ENCODE measurements at places on chromosomes 11 and 22.

- DNase-seq = no peak
Observed at GRCh38 chr11:128496692-128497060, 90.7 kb downstream of the ETS1 start.

GRCh38 chr11:62025487-62026105 is 58.2 kb upstream of the FTH1 start:
- DNase-seq = no peak

DNA sequence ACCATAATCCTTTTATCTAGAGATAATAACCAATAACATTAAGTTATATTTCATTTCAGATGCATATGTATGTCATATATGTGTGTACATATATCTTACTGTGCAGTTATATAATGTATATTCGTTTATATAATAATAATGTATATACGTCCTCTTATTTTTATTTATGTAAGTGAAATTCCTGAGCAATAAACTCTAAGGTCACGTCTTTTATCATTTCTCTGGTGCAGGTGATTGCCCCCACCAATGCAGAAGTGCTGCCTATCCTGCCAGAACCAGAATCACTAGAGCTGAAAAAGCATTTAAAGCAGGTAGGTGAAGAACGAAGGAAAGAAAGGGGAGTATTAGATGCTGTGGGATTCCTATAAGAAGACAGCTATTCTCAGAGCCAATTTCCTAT is 8.8 kb downstream of the MADD start:
- DNase-seq = no peak

GRCh38 chr11:113562981-113563461 is 87.8 kb upstream of the DRD2 start:
- DNase-seq = no peak

DNA sequence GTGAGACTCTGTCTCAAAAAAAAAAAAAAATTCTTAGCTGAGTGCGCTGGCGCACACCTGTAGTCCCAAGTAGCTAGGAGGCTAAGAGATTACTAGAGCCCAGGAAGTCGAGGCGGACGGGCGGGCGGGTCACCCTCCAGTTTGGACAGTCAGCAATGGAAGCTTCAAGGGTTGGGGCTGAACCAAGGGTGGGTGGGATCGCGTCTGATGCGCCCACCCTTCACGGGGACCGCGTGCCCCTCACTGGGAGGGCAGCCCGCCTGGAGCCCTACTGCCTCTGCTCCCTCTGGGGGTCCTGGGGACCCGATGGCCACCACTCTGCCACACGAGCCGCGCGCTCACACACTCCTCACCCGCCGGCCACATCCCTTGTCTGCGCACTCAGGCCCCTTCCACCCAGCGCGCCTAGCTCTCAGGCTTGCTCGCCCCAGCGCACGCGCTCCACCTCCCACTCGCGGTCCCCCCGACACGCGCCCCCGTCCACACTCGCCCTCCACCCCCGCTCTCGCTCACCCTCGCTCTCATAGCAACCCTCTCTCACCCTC is 494 bp downstream of the CHID1 start:
- no peak for DNase-seq

- DNase-seq = no peak
Observed at GRCh38 chr11:8035200-8035855, 45.7 kb upstream of the TUB start.

- DNase-seq = no peak
Observed at GRCh38 chr11:3215346-3216026, 3.1 kb downstream of the MRGPRG start.

- DNase-seq = no peak
Observed at GRCh38 chr11:41665441-41666360, 206.2 kb upstream of the LRRC4C start.

DNA sequence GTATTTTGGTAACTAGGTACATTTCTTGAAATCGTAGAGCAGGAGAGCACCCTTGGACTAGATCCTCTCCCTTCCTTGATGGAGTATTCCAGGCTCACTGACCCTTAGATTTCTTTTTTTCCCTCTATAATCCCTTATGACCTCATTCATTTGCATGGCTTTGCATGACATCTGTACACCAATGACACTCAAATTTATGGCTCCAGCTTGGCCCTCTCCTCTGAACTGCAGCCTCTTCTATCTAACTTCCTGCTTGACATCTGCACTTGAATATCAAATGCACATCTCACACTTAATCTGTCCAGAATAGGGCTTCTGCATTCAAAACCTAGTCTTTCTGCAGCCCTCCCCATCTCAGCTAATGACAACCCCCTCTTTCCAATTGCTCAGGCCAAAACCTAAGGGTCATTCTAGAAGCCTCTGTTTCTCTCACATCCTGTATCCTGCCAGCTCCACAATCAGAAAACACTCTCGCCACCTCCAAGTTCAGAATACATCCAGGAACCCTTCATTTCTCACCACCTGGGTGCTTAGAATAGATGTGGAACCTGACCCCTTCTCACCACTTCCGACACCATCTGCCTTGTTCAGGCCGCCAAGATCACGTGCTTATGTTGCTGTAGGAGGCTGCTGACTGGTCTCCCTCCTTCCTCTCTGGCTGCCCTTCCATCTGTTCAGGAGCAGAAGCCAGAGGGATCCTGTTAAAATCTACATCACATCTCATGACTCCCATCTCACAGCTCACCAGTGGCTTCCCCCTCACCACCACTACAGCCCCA is 138.9 kb upstream of the MTNR1B start:
- DNase-seq = no peak

GRCh38 chr11:67410984-67411784 is 4.3 kb upstream of the CARNS1 start:
- no peak for DNase-seq

- DNase-seq = no peak
Observed at GRCh38 chr22:33380789-33381530, 322.8 kb upstream of the SYN3 start.

DNA sequence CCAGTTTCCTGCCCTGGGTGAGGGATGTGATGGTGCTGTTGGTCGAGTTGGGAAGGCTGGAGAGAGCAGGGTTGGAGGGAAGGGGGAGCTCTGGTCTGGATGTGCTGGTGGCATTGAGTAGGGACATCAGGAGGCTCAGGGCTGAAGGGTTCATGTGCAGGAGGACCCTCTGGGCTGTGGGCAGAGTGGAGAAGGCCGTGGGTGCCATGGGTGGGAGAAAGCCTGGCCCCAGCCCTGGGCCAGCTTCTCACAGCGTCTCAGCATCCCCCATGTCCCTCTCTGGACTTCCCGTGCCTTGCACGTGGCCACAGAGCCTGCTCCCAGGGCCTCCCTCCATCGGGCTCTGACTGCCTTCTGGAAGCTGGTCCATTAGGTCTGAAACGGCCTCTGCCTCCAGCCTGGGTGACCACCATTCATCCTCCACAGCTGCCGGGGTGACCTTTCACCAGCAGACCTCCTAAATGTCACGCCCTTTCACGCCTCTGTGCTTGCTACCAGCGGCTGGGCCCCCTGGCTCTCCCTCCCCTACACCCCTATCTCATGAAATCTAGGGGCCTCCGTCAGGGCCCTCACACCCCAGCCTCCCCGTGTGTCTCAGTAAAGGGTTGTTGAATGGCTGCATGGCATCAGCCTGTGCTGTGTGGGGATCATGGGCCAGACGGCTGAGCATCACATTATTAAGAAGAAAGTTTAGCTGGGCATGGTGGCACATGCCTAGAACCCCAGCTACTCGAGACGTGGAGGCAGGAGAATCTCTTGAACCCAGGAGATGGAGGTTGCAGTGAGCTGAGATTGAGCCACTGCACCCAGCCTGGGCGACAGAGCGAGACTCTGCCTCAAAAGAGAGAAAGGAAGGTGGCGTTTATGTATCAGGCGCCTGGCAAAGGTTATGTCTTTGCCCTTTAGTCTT is 25.5 kb downstream of the MYO7A start:
- DNase-seq = no peak

GRCh38 chr11:103079833-103080232 is 12.1 kb downstream of the DCUN1D5 start:
- DNase-seq = no peak

DNA sequence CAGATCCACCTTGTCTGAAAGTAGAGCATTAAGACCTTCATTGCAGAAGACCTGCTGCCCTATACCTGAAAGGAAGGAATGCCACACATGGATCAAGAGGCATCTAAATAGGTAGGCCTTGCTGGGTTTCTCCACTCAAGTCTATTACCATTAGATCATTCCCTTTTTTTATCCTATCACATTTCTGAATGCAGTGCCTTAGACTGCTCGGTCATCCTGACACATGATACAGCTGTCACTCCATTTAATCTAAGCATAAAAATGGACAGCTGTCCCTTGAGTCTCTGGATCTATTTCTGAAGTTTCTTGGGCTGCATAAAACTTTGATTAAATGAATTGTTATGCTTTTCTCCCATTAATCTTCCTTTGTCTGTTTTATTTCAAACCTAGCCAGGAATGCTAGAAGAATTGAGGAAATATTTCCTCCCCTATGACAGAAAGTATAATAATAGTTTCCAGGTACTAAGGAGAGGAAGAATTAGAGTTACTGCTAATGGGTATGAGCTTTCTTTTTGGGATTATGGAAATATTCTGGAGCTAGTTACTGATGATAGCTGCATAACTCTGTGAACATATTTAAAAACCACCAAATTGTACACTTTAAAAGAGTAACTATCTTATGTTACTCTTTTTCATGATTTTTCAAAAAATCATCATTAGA is 88.0 kb downstream of the DLG2 start:
- no peak for DNase-seq

DNA sequence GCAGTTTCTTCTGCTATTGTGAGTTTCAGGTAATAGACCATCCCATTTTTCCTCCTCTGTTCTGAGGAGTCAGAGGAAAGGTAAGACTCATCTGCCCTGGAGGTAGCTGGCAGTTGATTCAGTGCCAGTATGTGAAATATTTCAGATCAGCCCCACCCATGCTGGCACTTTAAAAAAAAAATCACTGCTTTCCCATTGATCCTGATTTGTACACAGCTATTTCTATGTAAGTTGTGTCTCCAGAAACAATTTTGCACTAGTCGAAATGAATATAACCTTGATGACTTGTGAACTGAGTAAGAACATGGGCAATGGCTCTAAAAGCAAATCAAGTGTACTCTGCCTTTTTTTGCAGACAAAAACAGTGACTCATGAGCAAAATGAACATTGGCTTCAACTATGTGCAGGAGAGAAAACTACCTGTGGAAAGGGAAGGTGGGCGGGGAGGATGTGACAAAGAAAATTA is 82.0 kb upstream of the OR5AK2 start:
- no peak for DNase-seq

- no peak for DNase-seq
Observed at GRCh38 chr11:34190192-34191139, 85.0 kb downstream of the NAT10 start.

GRCh38 chr11:131734871-131735270 is 364.5 kb downstream of the NTM start:
- DNase-seq = no peak

- peak; percentile 78 for DNase-seq
Observed at GRCh38 chr22:44735518-44736428, 16.6 kb upstream of the ARHGAP8 start.

DNA sequence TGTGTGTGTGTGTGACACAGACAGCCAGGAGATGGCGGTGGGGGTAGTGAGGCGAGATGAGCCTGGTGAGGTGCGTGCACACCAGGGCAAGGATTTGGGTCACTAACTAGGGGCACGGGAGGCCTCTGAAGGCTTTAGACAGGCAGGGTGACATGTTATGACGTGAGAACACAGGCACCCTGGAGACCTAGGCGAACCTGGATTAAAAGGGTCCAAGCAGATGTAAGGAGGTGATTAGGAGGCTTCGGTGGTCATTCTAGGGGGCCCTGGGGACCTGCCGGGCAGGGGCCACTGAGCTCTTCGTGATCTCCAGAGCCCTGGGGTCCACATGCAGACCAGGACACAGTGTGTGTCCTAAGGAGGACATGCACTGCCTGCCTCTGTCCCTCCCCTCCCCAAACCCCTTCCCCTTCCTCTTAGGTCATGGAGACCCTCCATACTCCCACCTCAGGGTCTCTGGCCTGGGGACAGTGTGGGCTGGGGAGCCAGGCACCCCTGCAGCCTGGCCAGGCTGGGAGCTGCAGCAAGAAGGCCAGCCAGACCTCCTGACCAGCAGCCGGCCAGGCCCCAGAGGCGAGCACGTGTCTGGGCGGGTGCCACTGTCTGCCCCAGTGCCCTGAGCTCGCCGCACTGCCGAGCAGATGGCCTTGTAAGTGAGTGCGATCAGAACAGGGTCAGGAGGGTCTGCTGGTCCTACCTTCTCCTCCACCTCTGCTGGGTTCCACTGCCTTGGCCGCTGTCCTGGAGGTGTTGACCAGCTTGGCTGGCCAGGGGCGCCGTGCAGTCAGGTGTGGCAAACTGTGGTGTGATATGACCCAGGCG is 32.1 kb downstream of the IFT27 start:
- DNase-seq = no peak

DNA sequence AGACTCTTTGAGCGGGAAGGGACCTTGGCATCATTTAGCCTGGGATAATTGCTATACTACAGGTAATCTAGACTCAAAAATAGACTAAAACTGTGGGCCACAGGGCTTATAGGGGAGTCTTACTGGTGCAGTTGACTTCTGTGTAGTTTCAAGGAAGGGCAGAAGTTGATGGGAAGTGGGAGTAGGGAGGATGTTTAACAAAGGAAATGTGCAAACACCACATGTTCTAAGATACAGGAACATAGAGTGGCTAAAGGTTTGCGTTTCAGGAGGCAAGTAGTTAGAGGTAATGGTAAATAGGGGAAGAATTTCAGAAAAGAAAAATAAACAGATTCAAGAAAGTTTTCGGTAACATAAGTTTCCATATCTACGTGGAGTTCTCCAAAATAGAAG is 14.4 kb upstream of the SORL1 start:
- no peak for DNase-seq

DNA sequence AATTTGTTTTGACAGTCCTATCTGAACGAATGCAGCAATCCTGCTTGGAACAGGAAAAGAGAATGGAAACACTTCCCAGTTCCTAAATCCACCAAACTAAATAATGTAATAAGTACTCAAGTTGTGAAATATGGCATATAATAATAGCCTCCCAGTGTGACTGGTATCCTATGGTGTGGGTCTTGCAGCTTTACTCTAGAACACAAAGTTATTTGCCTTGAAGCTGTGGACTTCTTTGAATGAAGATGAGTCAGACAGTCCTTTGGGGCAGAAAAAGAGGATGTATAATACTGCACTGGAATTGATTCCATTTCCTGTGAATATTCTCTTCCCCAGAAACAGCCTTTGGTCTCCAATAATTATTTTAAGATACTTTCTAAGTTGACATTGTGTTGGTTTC is 887.0 kb downstream of the KCNA4 start:
- DNase-seq = no peak

DNA sequence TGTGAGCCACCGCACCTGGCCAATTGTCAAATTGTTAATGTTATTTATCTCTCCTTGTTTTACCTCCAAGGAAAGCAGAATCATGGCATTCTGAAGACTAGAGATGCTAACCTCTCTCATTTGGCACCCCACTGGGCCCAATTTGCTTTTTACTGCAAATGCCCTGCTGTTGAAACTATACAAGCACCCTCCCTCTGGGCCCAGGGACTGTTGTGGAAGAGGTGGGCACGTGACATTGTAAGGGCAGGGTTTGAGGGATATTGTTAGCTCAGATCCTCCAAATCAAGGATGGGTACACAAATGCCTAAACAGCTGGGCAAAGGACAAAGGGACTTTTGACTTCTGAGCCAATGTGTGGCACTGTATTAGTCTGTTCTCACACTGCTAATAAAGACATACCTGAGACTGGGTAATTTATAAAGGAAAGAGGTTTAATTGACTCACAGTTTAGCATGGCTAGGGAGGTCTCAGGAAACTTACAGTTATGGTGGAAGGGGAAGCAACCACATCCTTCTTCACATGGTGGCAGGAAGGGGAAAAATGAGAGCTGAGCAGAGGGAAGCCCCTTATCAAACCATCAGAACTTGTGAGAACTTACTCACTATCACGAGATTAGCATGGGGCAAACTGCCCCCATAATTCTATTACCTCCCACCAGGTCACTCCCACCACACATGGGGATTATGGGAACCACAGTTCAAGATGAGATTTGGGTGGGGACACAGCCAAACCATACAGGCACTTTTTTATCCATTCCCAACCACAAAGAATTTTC is 6.5 kb upstream of the ALDH3B2 start:
- DNase-seq = no peak

Data from pancreas (tissue), 10 donors.